Activated naive CD8-positive, alpha-beta T cell treated with anti-CD3 and anti-CD28 coated beads, Interleukin-2, amount 50 U/mL, for 16 hours (primary cell): ENCODE measurements at places on chromosomes 6 and 20.

GRCh38 chr6:107032051-107032450 lies 4.1 kb downstream of the MTRES1 start:
- no peak for DNase-seq

GRCh38 chr6:45718871-45719270 lies 296.8 kb downstream of the CLIC5 start:
- DNase-seq = no peak

DNA sequence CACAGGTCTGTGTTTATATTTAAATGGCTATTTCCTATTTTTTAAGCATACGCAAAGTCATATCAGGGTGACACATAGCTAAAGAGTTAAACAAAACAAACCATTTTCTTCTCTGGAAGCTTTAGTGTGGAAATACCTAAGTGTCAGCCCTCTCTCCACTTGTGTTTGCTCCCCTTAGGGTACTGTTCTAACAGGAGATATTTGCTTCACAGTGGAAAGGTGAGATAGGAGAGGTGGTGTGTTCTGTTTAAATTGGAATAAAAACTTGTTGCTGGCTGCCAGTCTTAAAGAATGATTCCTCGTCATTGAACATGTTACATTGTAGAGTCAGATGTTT lies 18.9 kb downstream of the PHACTR2 start:
- no peak for DNase-seq

- DNase-seq = no peak
Measured at GRCh38 chr6:130252527-130253237, 29.9 kb upstream of the SAMD3 start.

- no peak for DNase-seq
Measured at GRCh38 chr6:154504102-154504501, 6.4 kb downstream of the CNKSR3 start.

- no peak for DNase-seq
Measured at GRCh38 chr20:53495398-53496092, 98.1 kb downstream of the ZNF217 start.

GRCh38 chr20:1449370-1449769 lies 17.3 kb downstream of the NSFL1C start:
- DNase-seq = no peak

GRCh38 chr20:50343490-50344179 lies 153.0 kb downstream of the CEBPB start:
- DNase-seq = no peak

DNA sequence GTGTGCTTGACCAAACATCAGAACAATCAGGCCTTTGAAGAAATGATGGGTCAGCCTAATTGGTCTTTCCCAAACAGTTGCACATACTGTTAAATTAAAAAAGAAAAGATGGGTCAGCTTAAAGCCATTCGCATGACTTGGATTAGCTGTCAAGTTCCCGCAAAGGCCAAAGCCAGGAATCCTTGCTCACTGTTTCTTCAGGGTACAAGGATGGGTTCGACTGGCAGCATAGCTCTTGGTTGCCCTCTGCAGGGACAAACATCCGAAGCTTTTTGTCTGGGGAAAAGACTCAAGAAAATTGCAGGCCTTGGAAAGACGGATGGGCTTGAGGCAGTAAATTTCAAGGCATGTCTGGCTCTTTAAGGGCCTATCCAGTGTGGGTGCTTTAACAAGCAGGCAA lies 168.0 kb downstream of the HDGFL1 start:
- no peak for DNase-seq

DNA sequence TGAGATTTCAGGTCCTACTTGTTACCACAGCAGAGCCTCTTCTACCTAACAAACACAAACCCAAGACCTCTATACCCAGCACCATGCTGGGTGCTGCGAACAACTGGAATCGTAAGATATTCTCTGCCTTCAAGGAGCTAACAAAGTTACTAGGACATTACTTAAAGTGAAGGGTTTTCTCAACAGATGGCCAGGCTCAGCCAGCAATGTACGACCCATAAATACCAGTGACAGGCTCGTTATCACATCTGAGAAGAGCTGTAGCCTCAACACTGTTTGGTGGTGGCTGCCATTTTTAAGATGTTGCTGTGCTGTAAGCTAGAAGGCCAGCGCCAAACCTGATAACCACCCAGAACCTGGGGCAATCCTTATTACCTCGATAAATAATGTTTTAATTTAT lies 406.5 kb downstream of the KIF16B start:
- no peak for DNase-seq

- no peak for DNase-seq
Measured at GRCh38 chr6:53363341-53364079, 14.8 kb upstream of the ELOVL5 start.

- no peak for DNase-seq
Measured at GRCh38 chr6:113994934-113995342, 24.0 kb upstream of the HDAC2 start.

DNA sequence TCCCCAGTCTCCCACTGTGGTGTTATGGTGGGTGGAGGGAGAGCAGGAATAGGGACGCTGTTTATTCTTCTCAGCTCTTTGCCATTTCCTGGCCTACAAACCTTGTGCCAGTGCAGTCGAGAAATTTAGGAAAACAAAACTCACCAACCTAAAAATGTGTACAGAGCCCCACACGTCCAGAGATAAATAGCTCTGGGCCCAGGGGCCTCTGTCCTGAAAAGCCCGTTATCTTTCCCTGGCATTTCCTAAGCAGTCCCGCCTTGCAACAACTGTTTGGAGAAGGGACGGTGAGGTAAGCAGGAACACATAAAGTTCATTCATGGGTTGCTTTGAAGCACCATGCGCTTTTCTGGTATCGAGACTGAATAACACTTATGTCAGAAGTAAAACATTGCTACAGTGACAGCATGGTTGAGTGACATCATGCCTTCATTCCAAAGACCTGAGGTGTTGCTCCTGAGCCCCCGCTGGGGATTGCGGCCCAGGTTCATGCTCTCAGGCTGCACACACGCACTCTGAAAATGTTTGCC lies 80.1 kb upstream of the NXT1 start:
- no peak for DNase-seq

- DNase-seq = no peak
Measured at GRCh38 chr6:151675746-151676459, 131.6 kb upstream of the ESR1 start.

GRCh38 chr20:52843425-52843824 lies 128.7 kb upstream of the TSHZ2 start:
- no peak for DNase-seq

GRCh38 chr6:27422651-27423332 lies 34.2 kb downstream of the ZNF391 start:
- DNase-seq = no peak

GRCh38 chr6:111653979-111654378 lies 48.3 kb upstream of the TRAF3IP2 start:
- no peak for DNase-seq

- no peak for DNase-seq
Measured at GRCh38 chr6:122772724-122773415, 6.6 kb upstream of the FABP7 start.

DNA sequence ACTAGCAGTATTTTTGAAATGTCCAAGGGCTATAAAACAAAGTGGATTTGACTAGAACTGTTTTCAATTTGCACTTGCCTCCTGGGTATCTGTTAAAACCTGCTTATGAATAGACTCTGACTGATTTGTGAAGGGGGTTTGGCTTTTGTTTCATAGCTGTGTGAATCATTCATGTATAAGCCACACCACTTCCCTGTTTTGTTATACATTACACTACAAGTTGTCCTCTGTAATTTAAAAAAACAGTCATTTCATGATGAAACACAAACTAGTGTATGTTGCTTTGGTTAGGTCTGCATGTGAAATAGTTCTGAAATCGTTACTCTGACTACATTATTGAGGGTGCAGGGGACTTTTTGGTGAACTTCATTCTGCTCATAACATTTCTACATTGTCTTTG lies 121.7 kb downstream of the NKAIN2 start:
- no peak for DNase-seq

DNA sequence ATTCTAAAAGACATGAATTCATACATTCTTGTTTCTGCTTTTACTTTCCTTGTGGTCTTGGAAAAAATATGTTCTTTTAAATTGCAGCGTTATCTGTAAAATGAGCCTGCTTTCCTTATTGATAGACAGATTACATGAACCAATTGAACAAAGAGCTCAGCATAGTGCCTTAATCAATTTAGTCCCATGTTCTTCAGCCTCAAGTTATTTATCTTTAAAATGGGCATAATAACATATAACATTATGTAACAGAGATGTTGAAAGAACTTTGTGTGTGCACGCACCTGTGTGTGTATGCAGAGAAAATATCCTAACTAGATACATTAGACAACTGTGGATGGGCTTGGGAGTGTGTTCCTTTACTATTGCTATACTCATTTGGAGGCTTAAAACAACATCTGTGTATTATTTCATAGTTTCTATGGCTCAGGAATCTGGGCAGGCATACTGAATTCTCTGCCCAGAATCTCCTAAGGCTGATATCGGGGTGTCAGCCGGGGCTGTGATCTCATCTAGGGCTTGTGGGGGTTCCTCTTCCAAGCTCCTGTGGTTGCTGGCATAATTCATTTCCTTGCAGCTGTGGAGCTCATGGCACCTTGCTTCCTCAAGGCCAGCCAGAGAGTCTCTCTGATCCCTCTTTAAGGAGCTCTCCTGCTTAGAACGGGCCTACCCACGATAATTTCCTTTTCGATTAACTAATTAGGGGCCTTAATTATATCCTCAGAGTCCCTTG lies 194.1 kb downstream of the ARID1B start:
- no peak for DNase-seq

GRCh38 chr6:134621858-134622257 lies 303.9 kb upstream of the SGK1 start:
- DNase-seq = no peak

DNA sequence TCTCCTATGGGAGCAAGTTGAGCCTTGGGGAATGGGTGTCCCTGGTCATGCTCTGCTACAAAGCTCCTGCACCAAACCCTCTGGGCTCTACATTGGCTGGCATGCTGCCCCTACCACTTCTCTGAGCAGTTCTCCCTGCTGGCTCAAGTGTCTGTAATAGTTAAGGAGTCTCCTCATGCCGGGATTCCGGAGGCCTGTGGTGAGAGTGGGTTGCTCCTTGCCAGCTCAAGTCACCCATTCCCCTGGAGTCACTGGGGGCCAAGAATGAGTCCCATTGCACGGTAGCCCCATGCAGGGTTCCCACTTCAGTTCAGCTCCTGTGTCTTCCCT lies 173.9 kb downstream of the PRDM13 start:
- no peak for DNase-seq

GRCh38 chr6:158539413-158539812 lies 20.5 kb upstream of the TMEM181 start:
- no peak for DNase-seq

GRCh38 chr6:36805096-36805797 lies 34.0 kb downstream of the CPNE5 start:
- DNase-seq = no peak

DNA sequence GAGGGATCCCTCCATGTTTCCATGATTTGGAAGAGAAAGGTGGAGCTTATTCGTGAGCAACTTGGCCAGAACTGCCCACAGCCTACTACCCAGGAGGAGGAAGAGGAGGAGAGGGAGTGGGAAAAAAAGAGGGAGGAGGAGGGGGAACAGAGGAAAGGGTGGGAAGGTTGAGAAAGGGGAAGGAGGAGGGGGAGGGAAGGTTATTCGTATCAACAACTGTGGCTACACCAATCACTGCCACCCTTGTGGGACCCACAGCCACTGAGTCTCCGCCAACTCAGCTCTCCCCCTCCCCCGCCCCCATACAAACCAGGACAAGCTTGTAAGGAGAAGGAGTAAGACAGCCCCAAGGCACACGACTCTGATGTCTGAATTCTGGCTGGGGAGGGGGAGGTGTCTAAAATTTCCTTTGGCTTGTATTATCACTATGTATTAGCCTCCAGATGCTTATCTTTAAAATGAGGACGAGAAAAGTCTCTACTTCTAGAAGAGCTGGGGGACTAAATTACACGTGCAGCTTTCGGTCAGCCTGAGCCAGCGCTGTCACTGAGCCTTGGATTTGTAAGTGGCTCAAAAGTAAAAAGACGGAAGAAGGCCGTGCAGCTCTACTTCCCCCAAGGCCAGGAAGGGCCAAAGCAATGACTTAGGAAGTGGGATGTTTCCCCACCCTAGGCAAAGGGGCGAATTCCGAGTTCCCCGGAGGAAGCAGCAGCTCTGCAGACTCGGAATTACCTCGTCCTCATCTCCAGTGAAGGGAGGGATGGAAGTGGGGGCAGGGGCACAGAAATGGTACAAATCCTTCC lies 1.0 kb downstream of the FKBP1A start:
- DNase-seq = no peak

GRCh38 chr6:44925100-44925739 lies 402.9 kb upstream of the RUNX2 start:
- DNase-seq = no peak

- DNase-seq = no peak
Measured at GRCh38 chr6:37288247-37288646, 30.3 kb upstream of the TMEM217 start.

DNA sequence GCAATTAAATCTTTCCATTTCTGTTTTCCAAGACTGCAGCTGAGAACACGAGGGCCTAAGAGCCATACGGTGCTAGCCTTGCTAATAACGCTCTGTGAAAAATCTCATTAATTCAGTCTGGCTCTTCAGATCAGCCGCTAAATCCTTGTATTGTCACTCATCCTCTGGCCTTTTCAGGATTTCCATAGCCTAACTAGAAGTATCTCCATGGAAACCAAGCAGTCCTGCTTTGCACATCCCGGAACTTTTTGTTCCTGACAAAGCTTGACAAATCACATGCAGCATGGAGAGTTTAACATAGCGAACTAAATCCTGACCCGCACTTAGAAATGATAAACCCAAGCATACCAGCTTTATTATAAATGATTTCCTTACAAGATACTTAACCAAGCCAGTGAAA lies 383.7 kb downstream of the CD83 start:
- DNase-seq = no peak

GRCh38 chr20:23568320-23568970 lies at the start of gene CST9L:
Gene CST9L, minus strand, starts transcription at chr20:23568484. Its CDS starts 34 bp downstream, at chr20:23568450.
- no peak for DNase-seq

DNA sequence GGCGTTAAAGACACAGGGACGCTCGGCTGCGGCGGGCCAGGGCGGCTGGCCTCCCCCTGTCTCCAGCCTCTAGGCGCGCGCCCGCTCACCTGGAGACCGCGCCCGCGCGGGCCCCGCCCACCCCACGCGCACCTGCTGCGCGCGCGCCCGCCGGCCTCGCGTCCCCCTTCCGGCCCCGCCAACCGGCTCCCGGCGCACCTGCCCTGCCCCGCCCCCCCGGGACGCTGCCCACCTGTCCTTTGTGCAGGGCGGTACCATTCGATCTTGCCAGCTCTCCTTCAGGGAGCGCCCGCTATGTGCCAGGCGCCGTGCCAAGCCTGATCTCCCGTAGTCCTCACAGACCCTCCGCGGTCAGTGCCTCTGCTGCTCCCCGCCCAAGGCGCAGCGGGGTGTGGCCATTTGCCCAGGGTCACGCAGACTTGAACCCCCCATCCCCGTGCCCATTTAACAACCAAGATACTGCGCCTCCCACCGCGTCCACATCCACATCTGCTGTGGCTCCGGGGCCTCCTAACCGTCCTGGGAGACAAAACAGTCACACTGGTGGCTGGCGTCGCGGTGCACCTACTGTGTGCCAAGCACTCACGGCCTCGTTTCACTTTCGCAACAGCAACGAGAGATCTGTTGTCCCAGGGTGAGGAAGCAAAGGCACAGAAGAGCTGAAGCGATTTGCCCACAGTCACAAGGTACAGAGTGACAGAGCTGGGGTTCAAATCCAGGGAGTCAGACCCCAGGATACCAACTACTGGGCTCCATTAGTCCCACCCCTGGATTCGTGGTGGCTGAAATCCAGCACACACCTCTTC lies 48.1 kb downstream of the NOL4L start:
- DNase-seq = no peak

- no peak for DNase-seq
Measured at GRCh38 chr20:986733-987355, 15.3 kb downstream of the RSPO4 start.
